ENCODE measurements at places on chromosomes 4 and X.
A peak's percentile ranks its signal among the peaks of the same experiment; 100 is the strongest.

DNA sequence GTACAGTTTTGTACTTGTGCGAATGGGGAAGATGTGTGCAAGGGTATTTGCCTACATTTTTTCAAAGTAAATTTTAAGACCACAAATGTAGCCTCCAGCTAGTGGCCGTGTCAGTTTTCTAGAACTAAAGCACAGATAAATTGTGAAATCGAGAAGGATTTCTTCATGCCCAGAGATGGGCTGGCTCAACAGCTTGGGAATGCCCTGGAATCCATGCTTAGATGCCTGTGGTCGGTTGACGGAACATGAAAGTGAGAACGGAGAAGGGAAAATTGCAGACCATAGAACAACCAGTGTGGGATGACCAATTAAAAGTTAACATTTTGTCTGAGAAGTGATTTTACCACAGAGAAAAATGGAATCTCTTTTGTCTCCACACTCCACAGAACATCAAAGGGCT lies 73.2 kb upstream of the VCX2 start:
- DNase-seq, result no peak

DNA sequence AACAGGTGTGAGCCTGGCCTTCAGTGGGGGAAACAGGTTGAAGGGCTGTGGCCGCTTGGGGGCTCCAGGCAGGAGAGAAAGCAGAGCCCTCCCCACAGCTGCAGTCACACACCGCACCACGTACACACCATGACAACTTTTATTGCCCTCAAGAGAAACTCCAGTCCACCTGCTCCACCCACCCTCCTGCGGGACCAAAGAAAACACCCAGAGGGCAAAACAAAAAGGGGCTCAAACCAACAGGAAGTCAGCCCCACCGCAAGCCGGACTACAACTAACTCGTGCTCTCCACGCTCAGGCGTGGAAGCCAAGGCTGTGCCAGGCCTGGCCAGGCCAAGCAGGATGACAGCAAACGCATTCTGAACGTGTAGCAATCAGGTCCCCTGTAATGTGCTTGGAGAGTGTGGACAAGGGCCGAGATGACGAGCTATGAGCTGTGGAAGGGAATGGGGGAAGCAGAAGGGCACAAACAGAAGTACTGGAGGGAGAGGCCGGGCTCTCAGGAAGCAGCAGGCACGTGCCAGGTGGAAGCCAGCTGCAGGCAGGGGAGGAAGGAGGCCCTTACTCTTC lies 12.7 kb downstream of the SLC6A8 start:
- no peak for DNase-seq

DNA sequence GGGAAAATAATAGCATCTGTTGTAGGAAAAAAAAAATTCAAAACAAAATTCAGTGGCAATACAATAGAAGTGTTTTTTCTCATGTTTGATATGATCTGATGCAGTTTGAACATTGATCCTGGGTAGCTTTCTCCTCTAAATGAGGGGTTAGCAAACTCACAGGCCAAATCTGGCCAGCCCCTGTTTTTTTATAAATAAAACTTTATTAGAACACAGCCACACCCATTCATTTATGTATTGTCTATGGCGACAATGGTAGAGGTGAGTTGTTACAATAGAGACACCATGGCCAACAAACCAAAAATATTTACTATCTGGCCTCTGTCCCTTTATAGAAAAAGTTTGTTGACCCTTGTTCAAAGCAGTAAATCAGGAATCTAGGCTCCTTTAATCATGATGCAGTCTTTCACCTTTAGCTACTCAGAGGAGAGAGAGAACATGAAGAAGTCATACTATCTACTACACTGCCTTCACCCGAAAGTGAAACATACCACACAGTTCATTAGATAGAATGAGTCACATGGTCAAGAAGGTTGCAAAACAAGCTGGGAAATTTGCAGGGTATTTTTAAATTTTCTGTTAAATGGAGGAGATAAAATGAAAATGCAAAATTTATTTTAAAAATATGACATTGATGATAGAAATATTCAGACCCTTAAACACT lies 186.6 kb upstream of the MAOA start:
- no peak for DNase-seq

GRCh38 chrX:149298111-149298510 lies 207.0 kb downstream of the IDS start:
- no peak for DNase-seq

GRCh38 chr4:67587156-67587555 lies 28.6 kb downstream of the STAP1 start:
- peak; percentile 70 for DNase-seq

GRCh38 chr4:54513204-54513603 lies 144.6 kb upstream of the KIT start:
- DNase-seq, result no peak

DNA sequence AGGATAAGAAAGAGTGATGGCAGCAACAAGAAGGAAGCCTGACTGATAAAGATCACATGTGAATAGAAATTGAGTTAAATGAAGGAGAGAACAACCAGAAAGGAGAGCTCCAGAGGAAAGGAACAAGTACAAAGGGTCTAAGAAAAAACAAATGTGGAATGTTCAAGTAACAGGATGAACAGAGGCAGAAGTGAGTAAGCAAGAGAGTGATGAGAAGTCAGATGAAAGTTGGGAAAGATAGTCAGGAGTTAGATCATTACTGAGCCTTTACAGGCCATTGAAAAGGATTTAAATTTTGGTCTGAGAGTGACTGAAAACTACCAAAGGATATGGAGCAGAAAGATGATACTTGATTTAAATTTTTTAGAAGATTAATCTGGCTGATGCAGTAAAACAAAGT lies 38.1 kb downstream of the NFXL1 start:
- no peak for DNase-seq

GRCh38 chr4:89807441-89808140 lies 29.4 kb downstream of the SNCA start:
- no peak for DNase-seq

GRCh38 chrX:123324625-123325024 lies 140.5 kb downstream of the GRIA3 start:
- peak; percentile 41 for DNase-seq

GRCh38 chr4:184437565-184438265 lies 36.6 kb downstream of the IRF2 start:
- DNase-seq, result peak; percentile 19
